ENCODE measurements at places on chromosomes 7 and 10. TPM values are rescaled to one million over a fixed set of nuclear protein-coding genes. Genes with fewer than 3 reads are reported as not detected.
A peak's percentile ranks its signal among the peaks of the same experiment; 100 is the strongest.

DNA sequence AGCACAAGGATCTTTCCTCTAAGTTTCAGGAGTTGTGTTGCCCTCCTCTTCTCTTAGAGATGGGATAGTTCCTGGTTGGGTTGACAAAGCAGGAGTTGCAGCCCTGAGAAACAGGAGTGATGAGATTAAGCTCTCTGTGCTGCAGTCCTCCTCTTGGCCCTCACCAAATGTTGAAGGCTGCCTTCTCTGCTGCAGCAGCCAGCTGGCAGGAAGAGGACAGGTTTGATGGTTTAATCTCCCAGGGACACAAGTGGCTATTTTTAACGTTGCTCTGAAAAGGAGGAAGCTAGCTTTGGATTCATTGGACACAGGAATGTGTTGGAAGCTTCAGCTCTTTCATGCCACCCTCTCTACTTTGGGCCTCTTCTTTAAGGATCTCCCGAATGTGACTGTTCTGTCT, 9.4 kb downstream of the STRIP2 start:
- H3K4me3 ChIP-seq, result no peak overlapping the region
- H3K27me3 ChIP-seq, result no peaks in the 10 kb centered on the region
- DNase-seq, result peak; percentile 61
- peaks cover 51% of the 10 kb centered on the region for H3K36me3 ChIP-seq

- peaks cover 100% of the 10 kb centered on the region for H3K4me1 ChIP-seq
- H3K27me3 ChIP-seq, result no peaks in the 10 kb centered on the region
- no peak overlapping the region for H3K4me3 ChIP-seq
- no peaks in the 10 kb centered on the region for H3K36me3 ChIP-seq
- H3K27ac ChIP-seq, result peak overlapping the region; percentile 92
These were observed 42.1 kb downstream of the FAM53B start for GRCh38 chr10:124701881-124702656.

DNA sequence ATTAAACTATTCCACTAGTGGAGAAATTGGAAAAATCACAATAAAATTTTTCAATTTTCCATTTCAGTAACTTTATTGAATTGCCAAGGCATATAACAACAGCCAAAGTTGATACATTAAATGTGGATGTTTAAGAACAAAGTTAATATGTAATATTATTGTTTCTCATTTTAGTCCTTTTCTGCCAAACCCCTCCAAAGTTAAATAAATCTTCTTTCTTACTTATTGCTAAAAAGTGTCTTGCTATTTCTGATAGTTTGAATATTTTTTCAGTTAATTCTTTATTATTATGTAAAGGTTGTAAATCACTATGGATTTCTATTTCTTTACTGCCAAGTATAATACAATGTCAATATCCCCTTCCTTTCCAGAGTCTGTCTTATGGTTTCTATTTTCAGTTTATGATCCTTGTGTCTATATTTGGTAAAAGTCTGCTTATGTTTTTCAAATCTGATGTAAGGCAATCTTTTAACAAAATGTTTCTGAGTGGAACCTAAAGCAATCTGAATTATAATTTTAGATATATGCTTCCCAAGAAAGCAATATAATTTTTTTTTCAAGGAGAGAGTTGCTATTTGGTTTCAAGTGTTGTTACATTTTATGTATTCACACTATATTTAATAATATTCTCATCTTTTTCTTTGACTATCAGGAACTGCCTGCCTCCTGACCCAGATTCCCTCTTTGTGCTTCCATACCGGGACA, 80.3 kb upstream of the RHOBTB1 start:
- H3K4me1 ChIP-seq, result no peaks in the 10 kb centered on the region
- H3K4me3 ChIP-seq, result no peak overlapping the region
- H3K36me3 ChIP-seq, result no peaks in the 10 kb centered on the region
- no peaks in the 10 kb centered on the region for H3K27me3 ChIP-seq
- no peak for DNase-seq
- no peak overlapping the region for H3K27ac ChIP-seq

DNA sequence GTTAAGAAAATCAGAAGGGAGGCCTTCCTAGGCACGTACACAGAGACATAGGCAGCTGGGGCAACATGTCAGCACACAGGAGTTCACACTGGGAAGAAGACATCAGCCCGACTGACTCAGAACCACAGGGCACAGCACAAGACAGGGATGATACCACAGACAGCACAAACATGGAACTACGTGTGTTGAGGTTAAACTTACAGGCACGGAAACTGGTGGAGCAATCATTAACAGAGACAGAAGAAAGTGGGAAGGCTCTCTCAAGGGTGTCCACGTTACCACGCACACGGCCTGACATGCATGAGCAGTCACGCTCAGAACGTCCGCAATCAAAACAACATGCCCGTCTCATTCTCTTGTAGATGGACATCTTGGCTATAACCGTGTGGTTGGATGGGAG, 636.4 kb downstream of the KCNMA1 start:
- H3K27ac ChIP-seq, result no peak overlapping the region
- H3K4me1 ChIP-seq, result no peaks in the 10 kb centered on the region
- no peaks in the 10 kb centered on the region for H3K36me3 ChIP-seq
- no peak for DNase-seq

- H3K4me3 ChIP-seq, result no peak overlapping the region
- H3K4me1 ChIP-seq, result no peaks in the 10 kb centered on the region
- DNase-seq, result no peak
- H3K36me3 ChIP-seq, result no peaks in the 10 kb centered on the region
- no peaks in the 10 kb centered on the region for H3K27me3 ChIP-seq
- H3K27ac ChIP-seq, result no peak overlapping the region
These were observed 304.7 kb downstream of the BICC1 start for GRCh38 chr10:58817201-58817846.

DNA sequence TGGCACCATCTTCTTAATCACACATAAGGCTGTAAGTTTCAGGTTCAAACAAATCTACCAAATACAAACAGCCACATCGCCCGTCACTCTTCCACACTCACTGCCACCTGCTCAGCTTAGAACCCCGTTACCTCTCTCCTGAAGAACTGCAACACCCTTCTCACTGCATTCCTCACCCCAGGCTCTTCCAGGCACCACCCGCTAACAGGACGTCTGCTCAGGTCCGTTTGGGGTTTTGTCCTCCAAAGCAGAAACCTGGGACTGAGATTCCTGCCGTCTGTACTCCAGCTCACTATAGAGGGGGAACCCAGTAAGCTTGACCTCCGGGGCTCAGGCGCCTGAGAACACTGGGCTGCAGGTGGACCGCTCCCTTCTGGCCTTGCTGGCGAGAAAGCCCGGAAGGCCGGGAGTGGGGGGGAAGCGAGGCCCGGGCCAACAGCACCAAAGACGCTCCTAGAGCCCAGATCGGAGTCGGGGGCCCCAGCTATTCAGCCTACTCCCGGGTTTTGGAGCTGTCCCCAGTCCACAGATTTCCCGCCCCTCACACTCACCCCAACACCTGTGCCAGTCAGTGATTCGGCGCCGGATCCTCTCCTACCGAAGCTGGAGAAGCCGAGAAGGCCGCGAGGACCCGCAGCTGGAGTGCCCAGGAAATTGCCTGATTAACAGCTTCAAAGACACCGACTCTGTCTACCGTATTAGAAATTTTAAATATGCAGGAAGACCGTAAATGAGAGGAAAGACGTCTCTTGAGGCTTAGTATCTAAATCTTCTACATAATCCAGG, at the start of gene AP3M1:
Gene AP3M1 (minus strand): TSS at position 625 of the 786 bp plus-strand sequence. CDS start 12,449 bp downstream, outside the sequence.
- no peaks in the 10 kb centered on the region for H3K36me3 ChIP-seq
- DNase-seq, result peak; percentile 86
- peak within 1 kb of the TSS; percentile 96 for H3K4me3 ChIP-seq
- H3K27ac ChIP-seq, result peak within 1 kb of the TSS; percentile 96
- H3K27me3 ChIP-seq, result no peaks in the 10 kb centered on the region
- peaks cover 40% of the 10 kb centered on the region for H3K4me1 ChIP-seq

GRCh38 chr10:5125315-5126044, 31.3 kb downstream of the AKR1C3 start:
- no peak overlapping the region for H3K27ac ChIP-seq
- H3K36me3 ChIP-seq, result no peaks in the 10 kb centered on the region
- no peaks in the 10 kb centered on the region for H3K4me1 ChIP-seq
- H3K27me3 ChIP-seq, result no peaks in the 10 kb centered on the region

Gene FRA10AC1
- total RNA-seq, result 13.7 TPM

Gene NUDCD3
- 140 TPM for total RNA-seq

Gene RBP3
- total RNA-seq, result not detected

Gene CPN1
- not detected for total RNA-seq

DNA sequence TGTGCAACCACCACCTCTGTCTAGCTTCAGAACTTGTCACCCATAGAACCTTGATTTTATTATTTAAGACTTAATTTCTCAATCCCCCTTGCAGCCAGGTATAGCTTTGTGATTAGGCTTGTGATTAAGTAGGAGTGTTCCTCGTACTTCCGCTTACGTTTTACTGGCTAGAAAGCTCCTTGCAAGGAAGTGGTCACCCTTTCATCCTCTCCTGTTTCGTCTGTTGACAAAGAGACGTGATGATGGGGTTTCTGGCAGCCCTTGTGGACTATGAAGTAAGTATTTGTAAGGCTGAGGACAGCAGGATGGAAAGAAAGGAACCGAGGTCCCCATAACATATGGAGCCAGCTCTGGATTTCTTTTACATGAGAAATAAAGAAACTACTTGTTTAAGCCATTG, 86.5 kb upstream of the KDM7A start:
- no peaks in the 10 kb centered on the region for H3K4me1 ChIP-seq
- DNase-seq, result no peak
- no peaks in the 10 kb centered on the region for H3K27me3 ChIP-seq

Gene HYAL4
- 0.19 TPM for total RNA-seq
